ENCODE measurements at places on chromosomes 4 and X.
A peak's percentile ranks its signal among the peaks of the same experiment; 100 is the strongest.

GRCh38 chr4:123488916-123489315 is 92.3 kb downstream of the SPRY1 start:
- H3K4me3 ChIP-seq: no peak overlapping the region
- no peaks in the 10 kb centered on the region for H3K36me3 ChIP-seq
- DNase-seq: peak; percentile 23
- no peaks in the 10 kb centered on the region for H3K4me1 ChIP-seq
- no peaks in the 10 kb centered on the region for H3K27me3 ChIP-seq
- peak overlapping the region; percentile 52 for H3K27ac ChIP-seq

DNA sequence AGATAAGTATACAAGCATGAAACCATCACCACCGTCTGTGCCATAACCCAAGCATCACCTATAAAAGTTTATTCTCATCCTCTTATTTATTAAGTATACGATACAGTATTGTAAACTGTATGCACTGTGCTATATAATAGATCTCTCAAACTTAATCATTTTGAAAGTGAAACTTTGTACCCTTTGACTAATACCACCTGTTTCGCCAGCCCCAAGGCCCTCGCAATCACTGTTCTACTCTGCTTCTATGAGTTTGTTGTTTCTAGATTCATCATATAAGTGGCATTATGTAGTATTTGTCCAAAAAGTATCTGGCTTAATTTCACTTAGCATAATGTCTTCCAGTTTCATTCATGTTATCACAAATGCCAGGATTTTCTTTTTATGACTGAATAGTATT is 72.1 kb upstream of the DOCK11 start:
- DNase-seq: no peak
- H3K27ac ChIP-seq: no peak overlapping the region
- H3K4me1 ChIP-seq: peaks cover 24% of the 10 kb centered on the region
- H3K36me3 ChIP-seq: peaks cover 5% of the 10 kb centered on the region
- no peak overlapping the region for H3K4me3 ChIP-seq

GRCh38 chr4:65747386-65747785 is 77.1 kb upstream of the EPHA5 start:
- no peaks in the 10 kb centered on the region for H3K4me1 ChIP-seq
- no peaks in the 10 kb centered on the region for H3K27me3 ChIP-seq
- no peaks in the 10 kb centered on the region for H3K36me3 ChIP-seq
- H3K27ac ChIP-seq: no peak overlapping the region

- no peak overlapping the region for H3K27ac ChIP-seq
- peaks cover 6% of the 10 kb centered on the region for H3K36me3 ChIP-seq
- no peak overlapping the region for H3K4me3 ChIP-seq
- H3K27me3 ChIP-seq: peaks cover 22% of the 10 kb centered on the region
- peak; percentile 61 for DNase-seq
Observed at GRCh38 chr4:835148-836002, 9.4 kb upstream of the CPLX1 start.

DNA sequence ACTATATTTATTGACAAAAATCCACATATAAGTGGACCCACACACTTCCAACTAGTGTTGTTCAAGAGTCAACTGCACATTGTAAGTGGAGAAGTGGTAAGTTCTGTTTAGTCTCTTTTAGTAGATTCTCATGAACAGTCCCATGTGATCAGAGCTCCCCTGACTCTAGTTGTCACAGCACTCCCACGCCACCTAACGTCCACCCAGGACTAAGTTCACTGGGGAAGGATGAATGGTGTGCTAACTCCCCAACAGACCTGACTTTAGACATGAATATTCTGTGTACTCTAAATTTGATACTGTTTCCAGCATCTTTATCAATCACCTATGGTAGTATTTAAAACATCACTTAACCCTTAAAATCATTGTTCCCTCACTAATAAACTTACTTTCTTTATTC is 59.8 kb downstream of the PACRGL start:
- H3K4me3 ChIP-seq: no peak overlapping the region
- no peaks in the 10 kb centered on the region for H3K36me3 ChIP-seq
- DNase-seq: no peak

DNA sequence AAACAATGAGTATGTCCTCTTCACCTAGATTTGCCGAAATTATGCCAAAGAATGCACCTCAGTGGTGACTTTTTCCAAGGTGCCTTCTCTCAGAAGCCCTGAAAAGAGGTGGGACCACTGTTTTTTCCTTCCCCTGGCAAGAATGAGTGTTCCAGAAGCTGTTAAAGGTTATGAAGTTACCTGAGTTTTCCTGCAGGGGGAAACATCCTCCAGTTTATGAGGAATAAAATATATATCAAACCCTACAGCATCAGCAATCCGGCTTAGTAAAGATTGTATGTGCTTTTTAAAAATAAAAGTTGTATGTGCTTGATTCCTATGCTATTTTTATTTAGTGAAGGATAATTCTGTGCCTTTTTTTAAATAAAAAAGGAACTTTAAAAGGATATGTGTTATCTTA is 73.3 kb downstream of the RBM46 start:
- H3K36me3 ChIP-seq: no peaks in the 10 kb centered on the region
- H3K4me3 ChIP-seq: no peak overlapping the region
- H3K27me3 ChIP-seq: no peaks in the 10 kb centered on the region
- H3K27ac ChIP-seq: no peak overlapping the region
